ENCODE measurements at places on chromosomes 6 and 20. TPM values are rescaled to one million over a fixed set of nuclear protein-coding genes. Genes with fewer than 3 reads are reported as not detected.

Gene KIF25
- 0.96 TPM for total RNA-seq

DNA sequence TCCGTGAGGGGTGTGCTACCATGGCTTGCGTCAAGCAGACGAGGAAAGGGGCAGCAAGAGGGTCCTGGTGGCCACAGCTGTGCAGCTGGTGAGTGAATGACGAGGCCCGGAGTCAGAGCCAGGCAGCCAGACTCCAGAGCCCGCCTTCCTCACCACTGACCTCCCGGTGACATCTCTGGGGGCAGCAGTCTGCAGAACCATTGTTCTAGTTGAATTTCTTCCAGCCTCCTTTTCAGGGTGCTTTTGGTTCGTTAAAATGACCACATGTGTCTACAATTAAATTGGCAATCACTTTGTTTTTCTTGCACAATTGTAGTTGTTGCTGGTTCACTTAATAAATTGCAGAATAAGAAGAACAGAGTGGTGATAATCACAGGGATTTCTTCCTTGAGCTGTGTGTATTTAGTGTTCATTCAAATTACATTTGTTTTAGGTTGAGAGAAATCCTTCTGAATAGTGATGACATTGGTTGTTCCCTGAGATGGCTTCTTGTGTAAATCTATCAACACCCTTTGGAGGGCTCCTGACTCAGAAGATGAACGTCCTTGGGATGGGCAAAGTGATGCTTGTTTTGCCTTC lies 96.4 kb downstream of the TULP4 start:
- H3K36me3 ChIP-seq: no peaks in the 10 kb centered on the region
- H3K27ac ChIP-seq: peak overlapping the region; percentile 65
- H3K4me3 ChIP-seq: no peak overlapping the region
- DNase-seq: no peak
- no peaks in the 10 kb centered on the region for H3K27me3 ChIP-seq

Gene REV3L
- 37.5 TPM for total RNA-seq

Gene BTN1A1
- not detected for total RNA-seq

- peak within 1 kb of the TSS; percentile 77 for H3K4me3 ChIP-seq
- peak within 1 kb of the TSS; percentile 83 for H3K27ac ChIP-seq
- H3K36me3 ChIP-seq: peaks cover 42% of the 10 kb centered on the region
- peaks cover 24% of the 10 kb centered on the region for H3K4me1 ChIP-seq
- peak; percentile 98 for DNase-seq
- H3K27me3 ChIP-seq: no peaks in the 10 kb centered on the region
Observed at GRCh38 chr6:43059168-43060033, at the start of the genes KLC4 and MRPL2. Gene KLC4 (plus strand): TSS chr6:43059631. CDS start chr6:43061336, 1,705 bp downstream. Gene MRPL2 (minus strand): TSS chr6:43059434. CDS start chr6:43059381, 53 bp downstream.

Data from upper lobe of right lung (tissue), 1 donor.